ENCODE measurements at places on chromosomes 13 and 19.
A peak's percentile ranks its signal among the peaks of the same experiment; 100 is the strongest.

DNA sequence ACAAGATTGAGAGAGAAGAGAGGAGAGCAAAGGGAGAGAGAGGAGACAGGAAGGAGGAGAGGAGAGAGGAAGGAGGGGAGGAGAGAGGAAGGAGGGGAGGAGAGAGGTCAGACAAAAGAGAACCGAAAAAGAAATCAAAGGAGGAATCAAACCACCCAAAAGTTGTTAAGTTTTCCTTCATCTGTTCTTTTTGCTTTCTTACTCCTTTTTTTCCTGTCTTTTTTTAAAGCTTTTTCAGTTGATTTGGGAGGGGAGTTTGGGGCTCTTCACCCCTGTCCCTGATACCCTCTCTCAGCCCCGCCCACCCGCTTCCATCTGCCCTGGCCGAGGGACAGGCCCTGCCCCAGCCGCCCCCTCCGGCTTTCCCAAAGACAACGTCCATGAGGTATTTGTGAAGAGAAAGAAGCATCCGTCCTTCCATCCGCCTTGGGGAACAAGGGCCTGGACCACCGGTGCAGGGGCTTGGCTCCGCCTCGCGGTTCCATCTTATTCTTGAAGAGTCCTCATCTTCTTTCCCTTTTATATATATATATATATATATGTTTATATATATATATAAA lies 13.3 kb downstream of the ZNF574 start:
- DNase-seq: no peak

DNA sequence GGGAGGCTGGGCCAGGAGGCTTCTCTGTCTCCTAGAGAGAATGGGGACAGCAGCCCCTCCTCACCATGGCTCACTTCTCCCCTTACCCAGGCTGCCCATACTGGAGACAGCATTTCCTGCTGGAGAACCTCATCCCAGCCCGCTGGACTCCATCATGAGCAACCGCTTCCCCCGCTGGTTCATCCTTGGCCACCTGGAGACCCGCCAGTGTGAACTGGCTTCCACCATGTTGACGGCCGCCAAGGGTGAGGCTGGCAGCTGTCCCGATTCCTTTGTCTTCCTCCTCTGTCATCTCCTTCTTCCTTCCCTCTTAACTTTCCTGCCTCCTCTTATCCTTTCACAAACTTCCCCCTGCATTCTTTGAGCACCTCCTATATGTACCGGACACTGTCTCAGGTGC lies 28.0 kb downstream of the ZSWIM4 start:
- no peak for DNase-seq

GRCh38 chr19:10120538-10121189 lies 965 bp upstream of the EIF3G start:
- no peak for DNase-seq

DNA sequence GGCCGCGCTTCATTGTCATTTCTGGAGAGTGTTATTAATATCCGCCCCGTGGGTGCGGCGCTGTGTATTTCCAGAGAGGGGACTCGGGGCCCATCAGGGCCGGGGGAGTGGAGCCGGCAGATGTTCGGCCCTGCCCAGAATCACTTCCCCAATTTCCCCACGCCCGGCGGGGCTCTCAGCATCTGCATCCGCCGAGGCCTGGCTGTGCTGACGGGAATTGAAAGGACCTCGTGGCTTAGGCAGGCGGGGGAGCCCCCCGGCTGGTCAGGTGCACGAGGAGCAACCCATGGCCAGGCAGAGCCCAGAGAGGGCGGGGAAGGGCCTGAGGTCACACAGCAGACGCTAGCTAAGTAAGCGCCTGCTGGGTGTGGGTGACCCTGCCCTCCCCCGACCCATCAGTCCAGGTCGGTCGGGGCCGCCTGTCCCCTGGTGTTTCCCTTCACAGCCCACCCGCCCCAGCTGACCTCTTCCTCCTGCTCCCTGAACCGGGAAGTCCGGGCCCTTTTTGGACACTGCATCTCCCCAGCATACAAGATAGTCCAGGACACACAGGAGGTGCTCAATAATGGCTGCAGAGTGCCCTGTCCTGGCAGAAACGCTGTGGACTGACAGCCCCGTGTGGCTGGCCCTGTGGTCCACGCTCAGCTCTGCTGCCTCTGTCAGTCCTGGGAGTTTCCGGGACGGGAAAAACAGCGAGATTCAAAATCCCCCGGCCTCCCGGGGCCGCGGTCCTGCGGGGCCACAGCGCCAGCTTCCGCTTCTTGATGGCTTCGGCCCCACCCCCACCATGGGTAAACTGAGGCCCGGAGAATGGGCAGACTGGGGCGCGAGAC lies 22.1 kb downstream of the ARID3A start:
- DNase-seq: no peak

DNA sequence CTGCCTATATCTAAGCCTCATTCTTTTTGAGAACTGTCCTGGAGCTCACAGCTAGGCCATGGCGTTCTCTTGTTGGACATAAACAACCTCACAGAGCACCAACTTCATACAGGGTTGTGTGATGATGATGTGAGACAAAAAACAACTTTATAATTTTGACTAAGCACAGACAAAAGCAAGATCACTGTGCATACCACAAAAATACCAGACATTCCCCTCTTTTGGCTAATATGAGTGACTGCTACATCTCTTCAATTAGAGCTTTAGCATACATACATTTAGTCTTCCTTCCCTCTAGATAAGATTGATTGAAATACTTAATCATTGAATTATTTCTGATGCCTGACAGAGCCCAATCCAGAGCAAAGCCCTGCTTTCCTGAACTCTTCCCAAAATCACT lies 8.3 kb downstream of the MAB21L1 start:
- no peak for DNase-seq

- DNase-seq: peak; percentile 62
Measured at GRCh38 chr13:23979361-23980159, 82.3 kb upstream of the C1QTNF9B start.
